ENCODE measurements at places on chromosomes 6 and 20.

GRCh38 chr6:108592371-108593337 lies 31.9 kb downstream of the FOXO3 start:
- peak; percentile 43 for DNase-seq

GRCh38 chr6:169965657-169966311 lies 214.4 kb downstream of the ERMARD start:
- no peak for DNase-seq

DNA sequence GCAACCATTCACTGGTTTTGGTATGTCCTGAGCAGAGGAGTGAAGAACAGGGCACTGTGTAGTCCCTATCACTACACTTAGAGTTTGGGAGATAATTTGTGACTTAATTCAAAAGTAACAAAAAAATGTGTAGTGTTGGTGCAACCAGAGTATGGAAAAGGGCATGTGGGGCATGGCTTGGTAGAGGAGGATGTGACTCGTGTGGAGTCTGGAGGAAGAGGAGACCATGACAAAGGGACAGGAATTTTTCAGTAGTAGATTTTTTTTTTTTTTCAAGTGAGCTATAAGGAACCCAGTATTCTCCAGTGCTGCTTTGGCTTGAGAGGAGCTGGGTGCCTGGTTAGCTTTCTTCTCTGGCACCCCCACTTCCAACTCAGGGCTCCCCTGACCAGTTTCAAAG lies 5.1 kb downstream of the MTRES1 start:
- no peak for DNase-seq

- DNase-seq, result no peak
Measured at GRCh38 chr6:35487658-35488516, 9.0 kb downstream of the TEAD3 start.
